Glutamatergic neuron (in vitro differentiated cells): ENCODE measurements at places on chromosomes 6 and 20. TPM values are rescaled to one million over a fixed set of nuclear protein-coding genes. Genes with fewer than 3 reads are reported as not detected.

- no peak for DNase-seq
Observed at GRCh38 chr6:142886431-142887170, 58.4 kb downstream of the HIVEP2 start.

DNA sequence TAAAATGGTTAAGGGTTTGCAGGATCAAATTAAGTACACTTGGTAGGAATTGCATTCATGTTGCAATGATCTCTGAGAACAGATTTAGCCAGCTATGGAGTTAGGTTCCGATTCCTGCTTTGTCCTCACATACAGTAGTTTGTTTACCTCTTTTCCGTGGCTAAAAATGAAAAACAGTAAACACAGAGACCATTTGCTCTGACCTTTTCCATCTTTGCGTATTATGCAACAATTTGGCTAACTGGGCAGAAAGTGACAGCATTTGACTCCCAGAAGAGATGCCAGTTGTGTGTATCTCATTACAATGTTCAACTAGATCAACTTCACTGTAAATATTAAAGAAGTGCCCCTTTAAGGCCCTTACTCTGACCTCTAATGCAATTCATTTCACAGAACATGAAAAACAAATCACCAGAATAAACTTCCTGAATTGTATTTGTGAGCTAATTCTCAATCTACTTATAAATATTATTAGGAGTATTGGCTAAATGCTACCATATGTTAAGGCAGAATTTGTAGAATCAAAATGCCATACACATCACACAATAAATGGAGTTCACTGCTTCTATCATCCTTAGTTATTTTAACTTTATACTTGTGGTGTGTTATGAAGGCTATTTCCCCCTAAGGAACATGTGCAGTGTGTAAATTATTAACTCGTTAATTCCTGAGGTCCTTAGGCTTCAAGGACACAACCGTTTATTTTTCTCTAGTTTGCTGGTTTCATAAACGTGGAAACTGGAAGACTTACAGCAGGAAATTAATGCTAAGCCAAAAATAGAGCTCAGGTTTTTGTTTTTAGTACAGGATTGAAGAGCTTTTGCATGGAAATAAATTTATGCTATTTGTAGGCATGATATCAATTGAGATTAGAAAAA, 380.7 kb upstream of the CITED2 start:
- DNase-seq: no peak

DNA sequence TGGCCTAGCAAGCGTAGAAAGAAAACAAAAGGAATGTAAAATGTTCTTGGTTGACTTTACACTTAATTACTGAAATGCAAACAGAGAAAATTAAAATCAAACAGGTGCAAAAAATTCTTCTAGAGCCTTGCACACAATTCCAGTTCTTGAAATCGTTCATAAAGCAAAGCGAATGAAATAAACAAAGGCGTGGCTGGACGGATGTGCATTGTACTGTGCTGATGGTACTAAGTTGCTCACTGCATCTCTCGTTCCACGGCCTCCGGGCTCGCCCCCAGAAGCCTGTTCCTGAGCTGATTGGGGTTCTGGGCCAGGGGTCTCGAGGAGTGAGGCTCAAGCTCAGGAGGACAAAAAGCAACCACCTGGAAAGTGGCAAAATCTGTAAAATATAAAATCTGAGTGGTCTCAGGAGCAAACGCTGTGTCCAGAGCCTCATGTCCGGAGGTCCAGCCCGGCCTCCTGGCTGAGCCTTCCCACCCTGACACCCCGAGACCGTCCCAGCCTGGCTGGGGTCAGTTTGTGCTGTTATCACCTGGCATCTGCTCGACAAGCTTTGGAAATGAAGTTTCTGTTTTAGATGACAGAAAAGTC, 71.3 kb downstream of the TTLL2 start:
- DNase-seq: no peak

DNA sequence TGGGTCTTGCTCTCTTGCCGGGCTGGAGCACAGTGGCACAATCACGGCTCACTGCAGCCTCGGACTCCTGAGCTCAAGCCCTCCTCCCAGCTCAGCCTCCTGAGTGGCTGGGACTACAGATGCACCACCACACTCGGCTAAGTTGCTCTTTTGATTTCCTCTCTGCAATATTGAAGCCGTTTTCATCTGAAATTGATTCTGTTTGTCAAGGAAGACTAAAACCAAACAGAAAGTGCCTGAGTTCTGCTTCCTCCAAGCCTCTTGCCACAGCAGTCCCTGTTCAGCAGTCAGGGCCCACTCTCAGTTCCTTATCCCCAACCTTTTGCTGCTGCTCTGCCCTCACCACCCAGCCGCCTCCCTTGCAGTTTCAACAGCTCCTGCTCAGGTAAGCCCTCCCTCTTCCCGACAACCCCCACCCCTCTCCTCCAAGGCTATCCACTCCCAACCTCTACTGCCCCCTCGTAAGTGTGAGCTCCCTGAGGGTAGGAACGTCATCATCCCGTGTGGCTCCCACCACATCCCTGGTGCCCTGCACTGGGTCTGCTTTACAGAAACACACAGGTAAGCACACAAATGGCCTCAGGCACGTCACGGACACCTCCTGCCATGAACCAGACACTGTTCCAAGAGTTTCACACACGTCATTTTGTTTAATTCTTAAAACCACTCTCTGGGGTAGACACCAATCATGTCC, 70.7 kb upstream of the TAB2 start:
- no peak for DNase-seq

GRCh38 chr6:115947966-115948541, 112.6 kb downstream of the FRK start:
- DNase-seq: no peak

DNA sequence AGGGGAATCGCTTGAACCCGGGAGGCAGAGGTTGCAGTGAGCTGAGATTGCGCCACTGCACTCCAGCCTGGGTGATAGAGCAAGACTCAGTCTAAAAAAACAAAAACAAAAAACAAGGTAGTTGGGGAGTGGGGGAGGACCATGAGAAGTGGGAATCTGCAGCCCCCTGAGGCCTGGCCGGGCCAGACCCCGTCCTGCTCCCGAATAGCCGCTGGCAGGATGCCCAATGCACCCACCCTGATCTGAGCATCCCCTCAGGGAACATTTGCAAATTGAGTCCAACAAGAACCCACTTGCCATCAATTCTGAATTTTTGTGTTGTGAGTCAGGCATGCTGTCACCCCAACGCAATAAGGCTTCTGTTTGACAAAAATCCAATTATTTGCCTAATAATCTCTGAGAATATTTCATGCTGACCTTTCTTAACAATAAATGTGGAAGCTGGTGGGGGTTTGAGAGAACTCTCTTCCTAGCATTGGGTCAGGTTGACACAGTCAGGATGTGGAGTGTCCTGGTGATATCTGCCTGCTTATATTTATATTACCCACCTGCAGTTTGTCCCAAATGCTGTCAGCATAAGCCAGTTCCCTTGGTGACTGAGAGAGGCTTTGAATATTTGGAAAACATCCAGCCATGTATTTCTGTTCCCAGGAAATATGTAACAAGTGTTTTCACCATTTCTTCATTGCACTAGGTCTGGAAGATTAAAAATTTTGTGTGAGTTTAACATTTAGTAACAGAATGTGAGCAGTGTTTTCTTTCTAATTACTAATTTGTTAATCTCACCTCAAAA, 28.4 kb upstream of the FRMD1 start:
- no peak for DNase-seq

DNA sequence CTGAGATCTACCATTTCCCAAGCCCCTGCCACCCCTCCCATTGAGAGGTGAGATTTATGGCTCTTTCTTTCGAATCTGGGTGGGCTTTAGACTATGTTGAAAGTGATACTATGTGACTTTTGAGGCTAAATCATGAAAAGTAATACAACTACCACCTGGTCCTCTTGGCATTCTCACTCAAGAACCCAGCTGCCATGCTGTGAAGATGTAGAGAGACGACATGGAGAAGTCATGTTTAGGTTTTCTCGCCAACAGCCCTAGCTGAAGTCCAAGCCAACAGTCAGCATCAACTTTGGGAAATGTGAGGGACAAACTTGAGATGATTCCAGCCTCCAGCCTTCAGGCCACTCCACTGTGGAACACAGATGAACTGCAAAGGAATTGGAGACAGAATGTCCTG, 108.7 kb downstream of the SCP2D1 start:
- DNase-seq: no peak

- DNase-seq: no peak
Observed at GRCh38 chr6:53584726-53585125, 39.8 kb upstream of the GCLC start.

CAGE1 gene
- not detected for total RNA-seq

SLC44A4 gene
- not detected for total RNA-seq

DYNLT2 gene
- 1.7 TPM for total RNA-seq

KIF6 gene
- 1.1 TPM for total RNA-seq
